GM12878 (cell line): ENCODE measurements at places on chromosomes 2 and 18. TPM values are rescaled to one million over a fixed set of nuclear protein-coding genes. Genes with fewer than 3 reads are reported as not detected.

DNA sequence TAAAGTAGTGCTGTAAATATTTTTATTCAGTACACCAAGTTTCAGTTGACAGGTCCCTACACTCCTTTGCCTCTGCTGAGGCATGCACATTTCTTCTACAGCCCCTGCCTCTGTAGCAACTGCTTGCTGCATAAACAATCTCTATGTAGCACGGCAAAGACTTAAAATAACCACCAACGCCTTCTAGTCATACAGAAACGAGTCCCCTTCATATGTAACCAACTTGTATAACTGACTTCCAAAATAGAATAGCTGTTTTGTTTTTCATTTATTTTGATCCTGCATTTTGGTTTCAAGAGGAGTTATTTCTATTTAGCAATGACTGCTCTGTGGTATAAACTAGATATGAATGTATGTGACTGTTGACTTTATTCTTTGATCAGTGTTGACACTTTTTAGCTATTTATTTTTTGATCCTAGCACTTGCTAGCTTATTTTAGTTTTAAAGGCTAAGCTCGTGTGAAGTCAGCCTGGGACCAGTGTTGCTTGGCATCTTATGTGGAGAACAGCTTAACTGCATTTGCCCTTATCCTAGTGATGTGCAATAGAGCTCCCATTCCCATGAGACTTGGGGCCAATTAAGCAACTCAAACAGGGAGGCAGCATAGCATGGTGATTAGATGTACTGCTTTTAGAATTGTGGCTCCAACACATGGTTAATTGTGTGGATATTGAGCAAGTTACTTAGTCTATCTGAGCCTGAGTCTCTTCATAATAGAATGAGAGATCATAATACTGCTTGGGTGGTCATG lies 79.6 kb downstream of the HRH4 start:
- H3K27me3 ChIP-seq = no peaks in the 10 kb centered on the region; the same call in none of the 2 replicates
- no peak overlapping the region for H3K4me3 ChIP-seq
- H3K36me3 ChIP-seq = no peaks in the 10 kb centered on the region
- H3K4me1 ChIP-seq = no peaks in the 10 kb centered on the region
- no peak for DNase-seq

SIX3 gene
- not detected in 2 replicates for polyA plus RNA-seq

DNA sequence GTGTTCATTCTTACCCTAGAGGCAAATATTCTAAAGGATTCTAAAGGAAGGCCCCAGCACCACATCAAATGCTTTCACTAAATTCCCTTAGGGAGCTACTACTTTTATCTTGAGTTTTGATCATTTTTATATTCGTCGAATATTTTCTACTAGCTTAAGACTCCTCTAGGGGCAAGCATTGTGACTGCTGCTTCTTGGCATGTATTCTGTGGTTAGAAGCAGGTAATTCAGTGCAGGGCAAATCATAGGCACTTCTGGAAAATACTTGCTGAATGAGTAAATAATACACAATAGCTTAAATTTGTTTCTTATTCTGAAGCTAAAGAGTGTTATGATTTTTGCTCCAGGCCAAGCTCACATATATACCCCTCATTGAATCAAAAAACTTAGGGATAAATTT lies 136.4 kb downstream of the LRP2 start:
- H3K4me3 ChIP-seq = no peak overlapping the region
- no peaks in the 10 kb centered on the region for H3K36me3 ChIP-seq
- H3K27me3 ChIP-seq = no peaks in the 10 kb centered on the region
- H3K4me1 ChIP-seq = no peaks in the 10 kb centered on the region

GRCh38 chr2:202577250-202578183 lies 57.3 kb upstream of the FAM117B start:
- H3K27ac ChIP-seq = no peak overlapping the region

AGFG1 gene
- polyA plus RNA-seq = 7.3 and 8.5 TPM in 2 replicates

DNA sequence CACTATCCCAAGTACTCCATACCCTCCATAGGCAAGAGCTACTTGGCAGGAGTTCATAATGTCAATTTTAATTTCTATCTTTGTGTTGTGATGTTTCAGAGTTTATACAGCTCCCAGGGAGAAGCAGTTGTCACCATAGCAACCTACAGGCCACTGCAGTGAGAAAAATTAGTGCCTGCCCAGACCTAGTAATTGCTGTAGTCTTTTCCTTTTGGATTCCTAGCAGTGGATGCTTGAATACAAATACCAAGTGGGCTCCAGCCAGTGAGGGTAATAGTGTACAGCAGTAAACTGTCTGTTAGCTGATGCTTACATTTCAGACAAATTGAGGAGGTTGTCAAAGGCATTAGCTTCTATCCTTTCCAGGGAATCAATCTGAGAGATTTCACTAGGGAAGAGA lies 26.7 kb downstream of the LHCGR start:
- H3K27me3 ChIP-seq = peaks cover 3% of the 10 kb centered on the region
- H3K4me3 ChIP-seq = no peak overlapping the region
- no peak for DNase-seq
